HCEC 1CT (cell line): ENCODE measurements at places on chromosomes 1 and 21.

DNA sequence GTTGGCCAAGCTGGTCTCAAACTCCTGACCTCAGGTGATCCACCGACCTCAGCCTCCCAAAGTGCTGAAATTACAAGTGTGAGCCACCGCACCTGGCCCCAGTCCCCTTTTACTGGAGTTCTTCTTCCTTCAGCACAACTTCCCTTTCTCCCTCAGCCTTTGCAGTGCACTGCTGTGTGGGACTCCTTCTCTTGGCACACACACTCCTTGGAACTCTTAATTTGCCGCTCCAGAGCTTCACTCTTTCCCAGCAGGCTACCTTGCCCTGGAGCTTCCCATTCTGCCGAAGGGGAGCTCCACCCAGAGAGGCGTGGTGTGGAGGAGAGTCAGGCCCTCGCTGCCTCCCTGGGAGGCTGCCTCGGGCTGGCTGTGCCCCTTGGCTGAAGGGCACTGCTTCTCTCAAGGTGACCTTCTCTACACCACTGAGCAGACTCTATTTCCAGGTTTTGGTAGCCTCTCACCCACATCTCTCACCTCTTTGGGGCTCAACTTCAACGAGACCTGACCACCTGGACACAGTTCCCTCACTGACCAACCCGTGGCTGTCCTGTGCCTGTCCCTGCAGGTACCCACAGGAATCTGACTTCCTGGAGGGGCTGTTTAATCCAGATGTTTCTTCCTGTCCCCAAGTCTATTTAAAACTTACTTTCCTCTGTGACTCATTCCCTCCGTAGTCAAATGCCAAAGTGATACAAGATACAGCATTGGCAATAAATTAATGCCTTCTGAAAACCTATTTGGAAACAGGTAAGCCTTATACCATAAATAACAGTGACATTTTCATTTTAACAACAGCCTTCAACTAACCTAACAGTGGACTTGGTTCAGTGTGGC, 227.3 kb upstream of the KIAA0040 start:
- no peak for DNase-seq

DNA sequence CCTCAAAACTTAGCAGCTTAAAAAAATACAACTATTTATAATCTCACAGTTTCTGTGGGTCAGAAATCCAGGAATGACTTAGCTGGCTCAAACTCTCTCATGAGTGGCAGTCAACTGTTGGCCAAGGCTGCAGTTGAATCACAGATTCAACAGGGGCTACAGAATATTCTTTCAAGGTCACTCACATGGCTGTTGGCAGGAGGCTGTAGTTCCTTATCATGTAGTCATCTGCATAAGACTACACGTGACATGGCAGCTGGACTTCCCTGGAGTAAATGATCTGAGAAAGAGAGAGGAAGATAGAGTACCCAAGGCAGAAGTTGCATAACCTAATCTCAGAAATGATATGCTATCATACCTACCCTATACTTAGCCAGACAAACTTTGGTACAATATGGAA, 75.2 kb upstream of the TSPAN2 start:
- DNase-seq = peak; percentile 58

DNA sequence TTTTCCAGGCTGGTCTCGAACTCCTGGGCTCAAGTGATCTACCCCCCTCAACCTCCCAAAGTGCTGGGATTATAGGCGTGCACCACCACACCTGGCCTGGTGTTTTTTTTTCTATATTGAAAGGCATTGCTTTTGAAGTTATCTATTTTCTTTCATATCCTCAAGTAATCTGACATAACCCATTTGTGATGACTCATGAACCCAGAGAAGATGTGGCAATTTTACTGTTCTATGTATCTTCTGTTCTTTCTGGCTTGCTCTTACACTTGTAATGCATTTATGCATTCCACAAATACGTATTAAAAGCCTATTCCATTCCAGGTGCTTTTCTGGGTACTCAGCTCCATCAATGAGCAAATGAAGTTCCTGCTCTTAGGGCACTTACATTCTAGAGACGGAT, 29.9 kb upstream of the ERRFI1 start:
- DNase-seq = peak; percentile 85

DNA sequence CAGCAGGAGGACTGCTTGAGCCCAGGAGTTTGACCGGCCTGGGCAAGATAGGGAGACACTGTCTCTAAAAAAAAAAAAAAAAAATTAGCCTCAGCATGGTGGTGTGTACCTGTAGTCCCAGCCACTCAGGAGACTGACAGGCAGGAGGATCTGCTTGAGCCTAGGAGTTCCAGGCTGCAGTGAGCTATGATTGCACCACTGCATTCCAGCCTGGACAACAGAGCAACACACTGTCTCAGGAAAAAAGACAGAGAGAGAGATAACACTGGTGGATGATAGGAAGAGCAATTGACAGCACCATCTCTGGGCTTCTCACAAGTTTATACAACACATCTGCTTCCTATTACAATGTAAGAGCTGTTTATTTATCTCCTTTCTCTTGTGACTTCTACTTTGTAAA, 2.4 kb upstream of the RNU11 start:
- DNase-seq = no peak

DNA sequence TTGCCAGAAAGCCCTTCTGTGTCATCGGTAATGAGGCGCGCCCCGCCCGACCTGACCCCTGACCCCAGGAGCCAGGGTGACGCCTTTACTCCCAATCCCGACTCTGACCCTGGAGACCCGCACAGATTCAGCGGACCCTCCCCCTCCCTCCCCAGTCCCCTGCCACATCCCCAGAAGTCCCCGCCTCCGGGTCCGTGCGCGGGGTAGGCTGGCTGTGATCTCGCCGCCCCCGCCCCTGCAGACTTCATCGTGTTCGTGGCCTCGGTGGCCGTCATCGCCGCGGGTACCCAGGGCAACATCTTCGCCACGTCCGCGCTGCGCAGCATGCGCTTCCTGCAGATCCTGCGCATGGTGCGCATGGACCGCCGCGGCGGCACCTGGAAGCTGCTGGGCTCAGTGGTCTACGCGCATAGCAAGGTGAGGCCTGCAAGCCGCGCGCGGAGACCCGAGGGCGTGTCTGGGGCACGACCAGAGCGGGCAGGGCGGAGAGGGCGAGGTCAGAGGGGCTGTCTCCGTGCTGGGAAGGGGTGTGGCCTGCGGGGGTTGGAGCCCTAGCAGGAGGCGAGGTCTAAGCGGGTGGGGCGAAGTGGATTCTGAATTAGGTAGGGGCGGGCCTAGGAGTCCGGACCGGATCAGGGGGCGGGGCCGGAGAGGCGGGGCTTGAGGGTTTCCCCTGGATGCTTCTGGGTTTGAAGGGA, 34.8 kb downstream of the KCNQ4 start:
- DNase-seq = no peak

DNA sequence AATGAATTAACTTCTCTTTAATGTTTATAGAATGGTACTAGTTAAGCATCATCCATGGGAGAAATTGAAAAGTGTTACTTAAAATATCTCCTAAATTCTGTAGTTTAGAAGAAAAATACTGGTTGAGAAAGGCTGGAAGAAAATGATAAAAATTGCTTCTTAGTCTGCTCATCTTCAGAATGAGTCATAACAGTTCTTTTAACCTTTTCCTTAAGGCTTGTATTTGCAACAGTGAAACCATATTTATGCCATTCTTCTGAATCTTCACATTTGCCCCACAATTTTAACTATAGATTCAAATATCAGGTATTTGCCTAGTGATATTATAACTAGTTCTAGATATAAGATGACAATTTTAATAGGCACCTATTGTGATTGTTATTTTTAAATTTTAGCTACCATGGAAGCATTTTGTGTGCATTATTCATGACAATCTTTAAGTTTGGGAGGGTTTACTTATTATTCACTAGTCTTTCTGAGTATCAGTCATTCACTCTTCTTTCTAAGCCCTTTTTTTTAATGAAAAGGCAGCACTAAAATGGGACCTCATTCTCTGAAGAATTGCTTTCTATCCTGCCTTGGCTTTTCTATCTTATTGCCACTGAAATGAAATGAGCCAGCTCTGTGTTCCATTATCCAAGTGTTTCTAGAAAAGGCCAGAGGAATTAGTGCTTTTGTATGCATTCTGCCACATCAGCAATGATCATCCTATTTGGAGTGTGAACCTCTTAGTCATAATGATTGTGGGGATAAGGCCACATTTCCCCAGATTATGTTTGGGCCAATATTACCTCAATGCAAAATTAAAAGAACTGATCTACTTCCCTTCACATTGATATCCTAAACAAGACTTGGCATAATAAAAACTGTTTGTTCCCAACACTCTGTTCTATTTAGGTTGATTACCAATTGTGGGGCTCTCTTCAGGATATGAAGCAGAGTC, 58.4 kb downstream of the SAMSN1 start:
- DNase-seq = no peak
